Stimulated activated CD8-positive, alpha-beta memory T cell treated with anti-CD3 and anti-CD28 coated beads, Interleukin-15, amount 100 ng/mL, for 1 hour (primary cell): ENCODE measurements at places on chromosomes 12 and 14.

GRCh38 chr14:69475194-69475818, 9.2 kb upstream of the PLEKHD1 start:
- no peak for DNase-seq

DNA sequence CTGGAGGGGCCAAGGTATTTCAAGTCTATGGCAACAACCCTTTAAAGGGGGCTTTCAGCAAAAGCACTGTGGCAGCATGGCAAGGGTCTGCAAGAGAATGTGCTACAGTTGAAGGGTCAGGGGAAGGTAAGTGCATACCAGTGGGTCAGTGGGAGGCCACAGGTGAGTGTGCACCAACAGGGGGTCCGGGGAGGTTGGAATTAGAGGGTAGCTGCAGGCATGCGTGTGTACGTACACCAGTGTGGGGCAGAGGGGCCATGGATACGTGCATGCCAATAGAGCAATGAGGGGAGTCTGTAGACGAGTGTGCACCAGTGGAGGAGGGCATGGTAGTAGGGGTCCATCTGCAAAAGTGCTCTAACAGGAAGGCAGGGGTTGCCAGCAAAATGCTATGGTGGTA, 448.9 kb downstream of the NAV3 start:
- no peak for DNase-seq

- DNase-seq: no peak
These were observed 342.2 kb downstream of the ATP23 start for GRCh38 chr12:58283553-58283952.

- DNase-seq: no peak
These were observed 255.2 kb upstream of the NAV3 start for GRCh38 chr12:77575376-77575919.

DNA sequence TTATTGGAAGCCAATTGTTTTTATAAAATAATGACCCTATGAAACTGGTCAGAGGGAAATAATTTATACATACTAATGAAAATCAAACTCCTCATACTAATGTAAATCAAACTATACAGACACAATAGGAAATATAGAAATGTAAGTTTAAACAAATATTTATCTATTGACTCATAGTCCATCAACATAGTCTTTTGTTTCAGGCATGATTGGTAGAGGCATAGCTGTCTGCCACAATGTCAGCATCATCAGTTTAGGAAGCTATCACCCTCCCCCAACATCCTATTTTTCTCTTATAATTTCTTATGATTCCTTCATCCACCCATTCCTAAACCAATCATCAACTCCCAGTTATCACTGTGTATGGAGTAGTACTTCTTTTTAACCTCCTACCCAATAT, 117.7 kb downstream of the SLC38A6 start:
- no peak for DNase-seq

- DNase-seq: no peak
These were observed 678.5 kb upstream of the TBX3 start for GRCh38 chr12:115362339-115362976.

- no peak for DNase-seq
These were observed 60.5 kb upstream of the IGF1 start for GRCh38 chr12:102540815-102541385.

GRCh38 chr12:92648242-92649031, 54.4 kb upstream of the PLEKHG7 start:
- DNase-seq: no peak

DNA sequence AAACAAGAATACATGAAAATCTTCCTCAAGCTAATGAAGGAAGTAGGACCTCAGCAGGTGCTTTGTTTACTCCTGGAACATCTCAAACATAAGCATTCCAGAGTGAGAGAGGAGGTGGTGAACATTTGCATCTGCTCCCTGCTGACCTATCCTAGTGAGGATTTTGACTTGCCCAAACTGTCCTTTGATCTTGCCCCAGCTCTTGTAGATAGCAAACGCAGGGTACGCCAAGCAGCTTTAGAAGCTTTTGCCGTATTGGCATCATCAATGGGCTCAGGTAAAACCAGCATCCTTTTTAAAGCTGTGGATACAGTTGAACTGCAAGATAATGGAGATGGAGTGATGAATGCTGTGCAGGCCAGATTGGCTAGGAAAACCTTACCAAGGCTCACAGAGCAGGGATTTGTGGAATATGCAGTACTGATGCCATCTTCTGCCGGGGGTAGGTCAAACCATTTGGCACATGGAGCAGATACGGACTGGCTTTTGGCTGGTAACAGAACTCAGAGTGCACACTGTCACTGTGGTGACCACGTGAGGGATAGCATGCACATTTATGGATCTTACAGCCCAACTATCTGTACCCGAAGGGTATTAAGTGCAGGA, 1.9 kb downstream of the TOGARAM1 start:
- no peak for DNase-seq

DNA sequence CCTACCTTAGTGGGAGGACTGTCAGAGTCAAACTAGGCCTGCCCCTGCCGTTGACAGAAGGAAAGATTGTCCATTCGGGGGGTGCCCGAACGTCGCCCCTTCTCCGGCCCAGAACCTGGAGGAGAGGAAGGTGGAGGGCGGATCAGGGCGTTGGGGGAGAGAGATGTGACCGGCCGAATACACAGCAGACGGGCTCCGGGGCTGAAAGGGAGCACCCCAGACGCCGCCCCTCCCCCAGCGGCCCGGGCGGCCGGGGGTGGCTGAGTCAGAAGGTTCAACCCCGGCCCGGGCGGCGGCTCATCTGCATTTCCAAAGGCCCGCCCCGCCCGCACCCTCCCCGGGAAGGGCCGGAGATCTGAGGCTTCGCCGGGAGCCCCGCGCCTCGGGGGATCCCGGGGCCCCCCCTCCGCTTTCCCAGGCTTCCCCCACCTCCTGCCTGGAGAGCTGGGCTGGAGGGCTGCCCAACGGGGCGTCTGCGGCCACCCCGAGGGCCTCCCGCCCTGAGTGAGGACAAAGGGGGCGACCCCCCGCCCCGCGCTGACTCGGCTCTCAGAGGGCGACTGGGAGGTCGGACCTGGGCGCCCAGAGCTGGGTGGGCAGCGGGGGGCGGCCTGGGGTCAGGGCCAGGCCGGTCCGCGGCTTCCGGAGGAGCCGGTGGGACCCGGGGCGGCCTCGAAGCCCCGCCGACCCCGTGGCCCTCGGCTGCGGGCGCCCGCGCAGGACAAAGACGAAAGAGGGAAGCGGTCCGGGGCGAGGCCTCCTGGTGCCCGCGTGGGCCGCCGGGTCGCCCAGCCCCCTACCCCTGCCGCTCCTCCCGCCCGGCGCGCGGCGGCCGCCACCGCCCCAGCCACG, 3.7 kb upstream of the SETD1B start:
- DNase-seq: no peak

DNA sequence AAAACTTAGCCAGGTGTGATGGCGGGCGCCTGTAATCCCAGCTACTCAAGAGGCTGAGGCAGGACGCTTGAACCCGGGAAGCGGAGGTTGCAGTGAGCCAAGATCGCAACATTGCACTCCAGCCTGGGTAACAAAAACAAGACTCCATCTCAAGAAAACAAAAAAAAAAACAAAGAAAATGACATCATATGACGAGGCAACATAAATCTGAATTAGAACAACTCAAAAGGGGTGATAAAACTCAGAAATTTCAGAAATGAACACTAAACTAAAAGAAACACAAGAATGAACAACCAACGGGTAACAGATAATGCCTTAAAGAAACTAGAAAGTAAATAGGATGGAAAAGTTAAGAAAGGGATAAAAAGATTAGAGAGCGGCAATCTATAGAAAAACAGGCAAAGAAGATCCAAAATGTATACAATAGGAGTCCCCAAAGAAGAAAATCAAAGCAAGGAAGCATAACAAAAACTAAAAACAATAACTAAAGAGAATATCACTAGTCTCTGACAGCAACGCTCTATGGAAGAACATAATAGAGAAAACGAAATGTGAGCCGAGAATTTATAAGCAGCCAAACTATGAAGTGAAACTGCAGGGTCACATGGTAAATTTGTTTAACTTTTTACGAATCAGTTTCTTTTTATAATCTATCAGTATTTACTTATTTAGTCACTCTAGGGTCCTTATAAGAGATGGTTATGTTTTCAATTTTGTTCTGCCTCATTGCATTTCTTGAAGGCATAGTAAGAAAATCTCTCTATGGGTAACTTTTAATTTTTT, 45.7 kb downstream of the SPPL3 start:
- DNase-seq: no peak

DNA sequence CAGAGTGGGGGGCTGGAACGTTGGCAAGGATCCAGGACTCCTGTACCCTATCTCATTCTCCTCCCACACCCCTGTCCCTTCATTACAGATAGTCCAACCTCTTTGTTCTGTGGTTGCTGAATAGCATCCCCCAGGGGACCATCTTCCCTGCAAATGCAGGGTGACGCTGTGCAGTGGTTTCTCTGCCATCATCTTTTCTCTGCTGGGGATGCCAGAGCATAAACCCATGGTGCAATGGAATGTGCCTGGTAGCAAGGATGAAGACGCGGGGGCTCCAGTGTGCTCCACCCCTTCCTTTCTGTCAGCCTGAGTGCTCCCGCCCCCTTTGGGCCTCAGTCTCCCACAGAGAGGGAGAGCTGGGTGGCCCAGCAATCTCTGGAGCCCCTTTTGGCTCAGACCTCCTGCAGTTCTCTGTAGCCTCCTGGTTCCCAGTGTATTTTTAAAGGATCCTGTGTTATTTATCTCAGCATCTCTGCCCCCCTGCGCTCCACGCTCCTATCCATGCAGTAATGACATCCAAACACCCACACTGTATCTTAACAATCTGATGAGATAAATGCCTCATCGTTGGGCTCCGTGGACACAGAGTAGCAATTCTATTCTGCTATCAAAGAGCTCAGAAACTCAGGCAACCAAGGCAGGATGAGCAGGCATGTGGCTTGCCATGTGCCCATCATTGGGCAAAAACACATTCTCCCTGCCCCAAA, 212.8 kb downstream of the CACNA1C start:
- DNase-seq: no peak
